ENCODE measurements at places on chromosomes 3 and 15.

DNA sequence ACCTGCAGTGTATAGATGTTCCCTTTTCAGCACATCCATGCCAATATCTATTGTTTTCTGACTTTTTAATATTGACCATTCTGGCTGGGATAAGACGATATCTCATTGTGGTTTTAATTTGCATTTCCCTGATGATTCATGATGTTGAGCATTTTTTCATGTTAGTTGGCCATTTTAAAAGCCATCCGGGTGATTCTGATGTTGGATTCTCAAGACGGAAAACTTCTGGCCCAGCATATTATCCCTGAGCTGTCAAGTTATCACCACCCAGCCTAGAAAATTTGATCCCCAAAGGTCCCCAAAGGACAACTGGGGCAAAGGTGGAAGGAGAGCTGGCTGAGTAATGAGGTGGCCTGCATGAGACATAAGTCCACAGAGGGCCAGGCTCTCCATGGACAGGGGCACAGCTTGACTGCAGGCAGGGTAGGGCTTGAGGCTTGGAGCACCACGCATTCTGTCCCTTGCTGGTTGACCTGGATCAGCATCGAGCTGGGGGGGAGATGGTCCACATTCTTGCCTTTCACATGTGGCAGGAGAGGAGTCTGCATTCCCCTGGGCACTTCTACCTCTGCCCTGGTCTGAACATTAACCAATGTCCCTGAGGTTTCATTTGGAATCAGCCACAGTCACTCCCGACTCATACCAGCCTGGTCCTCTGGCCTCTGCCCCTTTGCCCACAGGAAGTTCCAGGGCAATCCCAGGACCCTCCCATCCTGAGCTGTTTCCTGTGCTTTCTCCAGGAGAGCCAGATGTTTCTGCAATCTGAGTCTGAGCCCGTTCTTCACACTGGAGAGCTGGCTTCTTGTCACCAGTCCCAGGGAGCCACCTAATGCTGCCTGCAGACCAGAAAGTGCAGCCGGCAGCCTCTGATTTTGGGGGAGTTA lies 69.2 kb downstream of the ISG20 start:
- DNase-seq = no peak

DNA sequence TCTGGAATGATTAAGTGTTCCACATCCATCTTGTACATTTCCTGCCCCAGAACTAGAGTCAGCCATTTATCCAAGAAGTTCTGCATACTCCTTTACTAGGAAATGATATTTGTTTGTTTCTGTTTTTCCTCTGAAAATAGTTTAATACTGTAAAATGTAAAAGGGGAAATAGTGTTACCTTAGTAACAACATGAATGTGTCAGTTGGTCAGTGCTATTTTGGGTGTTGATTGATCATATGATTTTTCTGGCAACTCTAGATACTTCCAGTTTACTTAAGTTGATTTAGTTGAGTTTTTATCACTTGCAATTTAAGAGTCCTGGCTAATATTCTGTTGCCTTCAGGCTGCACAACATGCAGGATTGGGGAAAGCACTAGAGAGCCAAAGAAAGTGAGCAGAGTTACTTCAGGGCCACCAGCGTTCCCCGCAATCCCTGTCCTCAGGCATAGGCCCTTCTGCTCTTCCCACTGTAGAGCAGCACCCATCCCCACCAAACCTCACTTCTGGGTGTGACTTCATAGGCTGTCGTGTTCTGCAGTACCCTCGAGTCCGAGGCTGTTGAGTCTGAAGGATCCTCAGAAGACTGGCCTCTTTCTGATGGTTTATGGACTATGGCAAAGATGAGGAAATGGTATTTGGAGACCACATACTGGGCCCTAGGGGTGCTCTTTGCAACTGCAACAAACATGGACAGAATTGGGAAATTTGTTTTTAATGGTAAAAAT lies 69.0 kb downstream of the CHD2 start:
- no peak for DNase-seq

GRCh38 chr3:47444103-47444502 lies 31.6 kb downstream of the SCAP start:
- DNase-seq = no peak

GRCh38 chr15:83592370-83593040 lies 61.4 kb upstream of the ADAMTSL3 start:
- no peak for DNase-seq

DNA sequence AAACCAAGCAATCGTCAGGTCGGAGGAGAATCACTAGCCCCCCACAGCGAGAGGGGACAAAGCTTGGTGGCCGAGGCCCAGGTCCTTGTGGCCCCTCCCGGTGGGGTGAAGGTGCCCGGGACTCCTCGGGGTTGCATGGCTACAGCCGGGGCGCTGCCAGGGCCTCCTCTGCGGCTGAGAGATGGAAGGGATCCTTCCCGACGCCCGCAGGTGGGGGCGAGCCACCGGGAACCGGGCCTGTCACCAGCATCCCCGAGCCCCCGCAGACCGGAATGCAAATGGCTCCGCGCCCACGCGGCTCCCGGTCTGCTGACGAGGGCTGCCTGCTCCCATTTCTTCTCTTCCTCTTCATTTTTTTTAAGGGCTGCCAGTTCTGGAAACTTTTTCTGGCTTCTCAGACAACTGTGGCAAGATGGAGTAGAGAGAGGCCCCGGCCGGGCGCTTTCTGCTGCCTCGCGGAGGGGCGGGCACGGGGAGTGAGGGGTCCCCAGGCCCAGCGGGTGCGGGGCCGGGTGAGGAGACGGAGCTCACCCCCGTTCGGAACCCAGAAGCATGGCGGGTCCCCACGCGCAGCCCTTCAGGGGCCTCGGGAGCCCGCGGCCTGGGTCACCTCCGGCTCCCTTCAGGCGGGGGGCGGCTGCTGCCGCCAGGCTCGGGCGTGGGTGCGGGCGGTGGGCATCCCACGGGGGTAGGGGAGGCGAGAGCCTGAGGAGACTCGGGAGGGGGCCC lies 27.5 kb downstream of the MELTF start:
- no peak for DNase-seq

- no peak for DNase-seq
These were observed 80.2 kb downstream of the DLG1 start for GRCh38 chr3:197218210-197218609.

GRCh38 chr3:13282986-13283876 lies 136.9 kb downstream of the NUP210 start:
- no peak for DNase-seq

DNA sequence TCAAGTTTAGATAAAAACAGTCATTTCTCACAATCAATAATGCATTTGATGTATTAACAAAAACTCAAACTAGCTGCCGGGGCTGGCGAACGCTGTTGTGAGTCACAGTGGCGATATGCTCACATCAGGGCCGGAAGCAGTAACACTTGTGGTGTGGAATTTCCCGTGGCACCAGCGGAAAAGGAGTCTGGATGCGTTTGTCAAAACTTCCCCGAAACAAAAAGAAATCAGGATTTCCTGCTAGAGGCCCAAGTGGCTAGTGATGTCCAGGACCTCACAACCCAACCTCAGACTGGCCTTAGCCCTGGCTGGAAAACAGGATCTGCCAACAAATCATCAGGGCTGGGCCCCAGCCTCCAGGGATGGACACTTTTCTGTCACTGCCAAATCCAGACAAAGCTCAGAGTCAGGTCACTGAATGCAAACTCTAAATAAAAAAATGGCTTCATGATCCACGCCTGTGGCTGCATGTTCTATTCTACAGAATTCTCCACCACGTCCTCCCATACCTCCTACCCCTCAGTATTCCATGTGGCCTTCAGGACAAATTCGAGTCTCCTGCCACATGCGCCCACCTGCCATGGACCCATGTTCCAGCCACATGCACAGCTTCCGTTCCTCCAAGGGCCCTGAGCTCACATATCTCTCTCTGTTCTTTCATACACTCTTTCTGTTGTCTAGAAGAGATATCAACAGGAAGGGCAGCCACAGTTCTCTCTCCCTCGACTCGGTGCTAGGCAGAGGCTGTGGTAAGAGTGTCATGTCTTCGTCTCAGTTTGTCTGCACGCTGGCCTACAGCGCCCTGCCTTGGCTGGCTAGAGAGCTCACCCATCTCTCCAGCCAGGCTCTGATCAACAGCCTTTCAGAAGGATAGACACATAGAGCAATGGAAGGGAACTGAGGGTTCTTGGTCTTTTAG lies 35.4 kb downstream of the EHD4 start:
- peak; percentile 15 for DNase-seq

- DNase-seq = no peak
These were observed 25.7 kb upstream of the RAD18 start for GRCh38 chr3:8988791-8989558.

GRCh38 chr3:107850681-107851080 lies 240.2 kb downstream of the CD47 start:
- DNase-seq = no peak

DNA sequence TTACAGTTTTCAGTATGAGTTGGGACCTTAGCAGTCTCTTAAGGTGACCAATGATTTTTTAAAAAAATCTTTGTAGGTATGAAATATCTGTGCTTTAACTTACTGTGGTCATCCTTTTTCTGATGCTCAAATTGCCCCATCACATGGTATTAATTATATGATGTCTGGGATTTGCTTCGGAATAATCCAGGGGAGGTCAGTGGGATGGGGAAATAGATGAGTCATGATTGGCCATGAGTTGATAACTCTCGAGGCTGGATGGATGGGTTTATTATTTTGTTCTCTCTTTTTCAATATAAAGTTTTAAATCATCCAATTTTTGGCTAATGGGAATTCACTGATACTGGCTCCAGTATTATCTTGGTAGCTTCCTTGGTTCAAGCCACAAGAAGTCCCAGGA lies 370.3 kb upstream of the TPM1 start:
- DNase-seq = no peak

DNA sequence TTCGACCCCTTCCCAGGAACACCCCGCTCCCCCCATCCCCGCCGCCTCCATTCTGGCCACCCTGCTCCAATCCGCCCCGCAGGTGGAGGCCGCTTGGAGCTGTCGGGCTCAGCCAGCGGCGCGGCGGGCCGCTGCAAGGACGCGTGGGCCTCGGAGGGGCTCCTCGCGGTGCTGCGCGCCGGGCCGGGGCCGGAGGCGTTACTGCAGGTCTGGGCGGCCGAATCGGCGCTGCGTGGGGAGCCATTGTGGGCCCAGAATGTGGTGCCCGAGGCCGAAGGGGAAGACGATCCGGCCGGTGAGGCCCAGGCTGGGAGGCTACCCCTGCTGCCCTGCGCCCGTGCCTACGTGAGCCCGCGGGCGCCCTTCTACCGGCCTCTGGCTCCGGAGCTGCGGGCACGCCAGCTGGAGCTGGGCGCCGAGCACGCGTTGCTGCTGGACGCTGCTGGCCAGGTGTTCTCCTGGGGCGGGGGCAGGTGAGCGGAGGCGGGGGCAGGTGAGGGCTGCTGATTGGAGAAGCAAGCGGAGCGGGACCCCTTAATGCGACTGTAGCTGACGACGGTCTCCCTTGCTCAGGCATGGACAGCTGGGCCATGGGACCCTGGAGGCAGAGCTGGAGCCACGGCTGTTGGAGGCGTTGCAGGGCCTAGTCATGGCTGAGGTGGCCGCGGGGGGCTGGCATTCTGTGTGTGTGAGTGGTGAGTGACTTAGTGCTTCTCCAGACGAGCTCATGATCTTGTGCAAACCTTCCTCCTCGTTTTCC lies 2.5 kb downstream of the RCCD1 start:
- DNase-seq = no peak

GRCh38 chr3:196554205-196554604 lies 14.1 kb downstream of the WDR53 start:
- DNase-seq = no peak

DNA sequence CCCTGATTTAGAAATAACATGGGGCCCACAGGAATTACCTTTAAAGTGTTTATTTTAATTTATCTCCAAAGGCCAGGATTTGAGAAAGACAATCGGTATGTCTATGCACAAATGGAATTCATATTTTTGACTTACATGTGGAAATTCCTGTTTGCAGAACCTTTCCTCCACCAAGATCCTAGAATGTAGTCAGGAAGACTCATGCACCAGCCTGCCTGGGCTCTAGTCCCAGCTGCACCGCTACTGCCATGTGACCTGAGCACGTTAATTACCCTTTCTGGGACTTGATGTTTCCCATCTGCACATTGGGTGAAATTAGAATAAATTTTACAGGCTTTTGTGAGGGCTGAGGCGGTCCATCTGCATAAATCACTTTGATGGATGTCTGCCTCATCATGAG lies 194.2 kb downstream of the ATP10A start:
- DNase-seq = no peak

- no peak for DNase-seq
These were observed 79.7 kb downstream of the DZIP3 start for GRCh38 chr3:108669208-108669607.

- DNase-seq = no peak
These were observed 315.7 kb upstream of the SLCO3A1 start for GRCh38 chr15:91537856-91538255.
